Tongue (tissue), 3 donors: ENCODE measurements at places on chromosomes 4 and X. TPM values are rescaled to one million over a fixed set of nuclear protein-coding genes. Genes with fewer than 3 reads are reported as not detected.

Gene PAGE5
- total RNA-seq = not detected

Gene STATH
- total RNA-seq = 68.2 TPM

Gene NUDT11
- total RNA-seq = 6.2 TPM

Gene RPS6KA6
- 10.3 TPM for total RNA-seq

Gene RAB40AL
- not detected for total RNA-seq

Gene TEX11
- total RNA-seq = not detected

Gene VCX
- not detected for total RNA-seq

Gene TLR8
- not detected for total RNA-seq

Gene FAM156A
- total RNA-seq = 20.6 TPM
